HS-5 (cell line): ENCODE measurements at places on chromosomes 4 and X.

DNA sequence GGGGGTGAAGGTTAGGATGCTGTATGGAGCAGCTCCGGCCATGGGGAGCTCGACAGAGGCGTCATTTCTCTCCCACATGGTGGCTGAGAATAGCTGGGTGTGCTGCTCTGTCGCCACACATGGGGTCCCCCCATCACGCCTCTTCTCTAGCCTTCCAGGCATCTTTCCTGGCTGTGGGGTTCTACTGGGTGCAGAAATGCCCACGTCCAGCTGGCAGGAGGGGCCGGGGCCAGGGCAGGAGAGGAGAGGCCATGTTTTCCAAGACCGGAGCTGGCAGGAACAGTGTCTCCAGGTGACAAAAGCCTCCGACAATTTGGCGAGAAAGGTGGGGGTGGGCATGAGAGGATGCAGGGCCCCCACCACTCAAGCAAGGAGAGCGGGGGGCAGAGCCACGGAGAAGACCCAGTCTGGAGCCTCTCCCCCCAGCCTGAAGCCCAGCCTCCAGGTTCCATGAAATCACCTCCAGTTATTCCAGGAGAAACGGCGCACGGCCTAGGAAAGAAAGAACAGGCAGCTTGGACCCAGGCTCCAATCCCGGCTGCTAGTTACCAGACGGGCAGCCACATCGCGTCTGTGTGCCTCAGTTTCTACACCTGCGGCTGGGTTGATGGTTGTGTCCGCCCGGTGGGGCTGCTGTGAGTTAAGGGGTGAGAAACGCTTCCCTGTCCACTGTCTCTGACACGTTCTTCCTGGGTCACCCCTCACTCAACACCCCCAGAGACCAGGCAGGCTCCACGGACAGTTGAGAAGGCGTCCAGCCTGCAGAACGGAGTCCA lies 27.4 kb upstream of the SPON2 start:
- no peak for DNase-seq

DNA sequence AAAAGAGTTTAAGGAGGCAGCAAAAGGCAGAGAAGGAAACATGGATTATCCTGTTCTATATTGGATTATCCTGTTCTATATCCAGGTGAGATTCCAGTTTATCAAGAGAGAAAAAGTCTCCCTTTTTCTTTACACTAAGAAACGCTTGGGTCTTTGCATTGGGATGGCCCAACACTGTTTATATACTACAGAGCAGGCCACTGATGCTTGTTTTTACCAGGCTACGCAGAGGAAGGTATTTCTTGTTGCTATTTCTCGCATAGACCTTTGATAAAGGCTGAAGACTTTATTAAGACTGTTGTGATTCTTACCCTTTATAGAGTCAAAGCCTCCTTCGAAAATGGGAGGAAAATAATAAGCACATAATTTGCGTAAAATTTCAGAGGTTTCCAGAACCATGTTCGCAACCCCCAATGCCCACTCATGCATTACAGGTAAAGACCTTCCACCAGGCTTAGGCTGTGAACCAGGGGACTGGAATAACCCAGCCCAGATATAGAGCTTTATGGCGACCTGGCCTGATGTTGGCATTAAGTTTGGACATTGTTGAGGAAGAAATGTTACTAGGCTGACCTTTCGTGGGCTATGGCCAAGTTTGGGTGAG lies 218.3 kb downstream of the PTTG2 start:
- no peak for DNase-seq

DNA sequence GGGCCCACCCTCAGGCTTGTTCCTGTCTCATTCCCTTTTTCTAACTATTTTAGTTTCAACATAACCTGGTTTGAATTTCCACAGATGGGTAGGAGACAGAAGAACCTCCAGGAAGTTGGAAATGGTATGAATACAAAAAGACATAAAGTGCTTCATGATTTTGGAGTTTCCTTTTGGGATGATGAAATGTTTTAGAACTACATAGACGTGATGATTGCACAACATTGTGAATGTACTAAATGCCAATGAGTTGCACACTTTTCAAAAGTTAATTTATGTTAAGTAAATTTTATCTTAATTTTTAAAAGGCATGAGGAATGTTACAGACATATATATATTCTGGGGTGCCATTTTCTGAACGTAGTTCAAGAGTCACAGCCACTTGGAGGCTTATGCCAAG lies 41.1 kb upstream of the IBSP start:
- DNase-seq: no peak

DNA sequence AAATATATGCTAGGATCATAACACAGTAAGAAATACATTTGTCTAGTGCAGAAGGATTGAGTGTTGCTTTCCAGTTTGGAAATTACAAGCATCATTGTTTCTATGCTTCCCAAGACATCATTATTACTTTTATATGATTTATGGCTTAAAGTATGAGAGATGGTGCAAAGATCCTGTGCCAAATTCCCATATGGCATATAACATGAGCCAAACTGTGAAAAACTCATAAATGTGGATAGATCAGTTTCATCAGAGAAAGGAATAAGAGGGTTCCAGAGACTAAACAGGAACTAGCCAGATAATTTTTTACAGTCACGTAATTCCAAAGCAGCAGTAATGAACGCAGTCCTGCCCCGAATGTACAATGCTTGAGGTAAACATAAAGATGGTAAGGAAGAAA lies 126.3 kb downstream of the PRDM5 start:
- DNase-seq: no peak

GRCh38 chr4:171239196-171239595 lies 574.0 kb upstream of the GALNTL6 start:
- DNase-seq: no peak
